ENCODE measurements at places on chromosomes 7 and 10.

- no peak for DNase-seq
These were observed 168.5 kb downstream of the TEX36 start for GRCh38 chr10:125514206-125515162.

DNA sequence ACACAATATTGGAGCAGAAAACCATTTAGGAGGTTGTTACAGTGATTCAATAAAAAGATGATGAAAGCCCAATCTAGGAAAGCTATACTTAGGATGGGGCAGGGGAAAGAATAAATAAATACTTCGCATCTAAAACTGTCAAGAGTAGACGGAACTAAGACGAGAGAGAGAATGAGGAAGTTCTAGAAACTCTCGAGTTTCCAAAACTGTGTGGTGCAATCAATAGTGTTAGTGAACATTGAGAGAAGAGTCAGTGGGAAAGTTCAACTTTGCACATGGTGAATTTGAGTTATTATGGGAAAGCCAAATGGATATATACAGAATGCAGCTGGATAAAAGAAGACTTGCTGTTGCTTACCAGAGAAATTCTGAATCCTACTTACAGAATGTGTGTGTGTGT, 133.8 kb upstream of the MEOX2 start:
- no peak for DNase-seq

DNA sequence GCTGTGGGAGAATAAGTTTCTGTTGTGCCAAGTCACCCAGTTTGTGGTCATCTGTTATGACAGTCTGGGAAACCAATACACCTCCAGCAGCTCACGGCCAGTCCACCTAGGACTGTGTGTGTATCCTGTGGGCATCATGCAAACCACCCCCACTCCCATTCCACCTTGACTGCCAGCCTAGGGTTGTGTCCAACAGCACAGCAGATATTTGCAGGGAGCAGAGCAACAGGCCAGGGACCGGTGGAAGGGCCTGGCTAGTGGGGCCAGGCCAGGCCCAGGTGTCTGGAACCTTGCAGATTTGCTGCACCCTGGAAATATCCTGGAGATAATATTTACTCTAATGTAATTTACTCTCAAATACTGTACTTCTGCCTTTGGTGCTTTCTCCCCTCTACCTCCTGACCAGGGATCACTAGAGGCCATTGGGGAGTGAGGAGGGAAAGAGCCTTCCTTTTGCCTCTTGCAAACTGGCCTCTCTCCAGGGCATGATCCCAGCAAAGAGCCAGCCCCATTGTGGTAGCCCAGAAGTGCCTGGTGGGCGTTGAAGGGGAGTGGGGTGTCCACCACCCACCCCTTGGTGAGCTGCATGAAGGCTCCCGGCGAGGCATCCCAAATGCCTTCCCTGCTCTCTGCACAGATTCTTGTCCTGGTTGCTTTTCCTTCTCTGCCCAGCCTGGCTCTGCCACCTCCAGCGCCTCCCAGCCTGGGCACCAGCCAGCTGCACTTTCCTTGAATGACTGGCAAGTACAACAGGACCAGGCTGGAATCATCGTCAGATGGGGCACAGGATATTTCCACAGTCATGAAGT, 15.2 kb upstream of the TPST1 start:
- no peak for DNase-seq

DNA sequence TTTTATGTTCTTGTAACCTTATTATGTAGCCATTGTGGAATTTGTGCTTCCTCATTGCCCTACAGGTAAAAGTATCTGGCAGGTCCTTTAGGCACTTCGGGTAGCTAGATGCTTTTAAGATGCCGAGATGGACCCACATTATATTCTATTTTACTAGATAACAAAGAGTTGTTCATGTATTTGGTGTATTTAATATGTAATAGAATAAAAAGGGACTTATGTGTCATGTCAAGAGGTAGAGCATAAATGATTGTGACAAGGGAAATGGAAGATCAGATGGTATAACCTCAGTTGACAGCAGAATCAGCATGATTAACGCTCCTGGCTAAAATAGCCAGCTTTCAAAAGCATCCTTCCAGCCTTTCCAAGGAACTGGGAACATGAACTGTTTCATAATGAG, 50.6 kb downstream of the NPY start:
- no peak for DNase-seq

DNA sequence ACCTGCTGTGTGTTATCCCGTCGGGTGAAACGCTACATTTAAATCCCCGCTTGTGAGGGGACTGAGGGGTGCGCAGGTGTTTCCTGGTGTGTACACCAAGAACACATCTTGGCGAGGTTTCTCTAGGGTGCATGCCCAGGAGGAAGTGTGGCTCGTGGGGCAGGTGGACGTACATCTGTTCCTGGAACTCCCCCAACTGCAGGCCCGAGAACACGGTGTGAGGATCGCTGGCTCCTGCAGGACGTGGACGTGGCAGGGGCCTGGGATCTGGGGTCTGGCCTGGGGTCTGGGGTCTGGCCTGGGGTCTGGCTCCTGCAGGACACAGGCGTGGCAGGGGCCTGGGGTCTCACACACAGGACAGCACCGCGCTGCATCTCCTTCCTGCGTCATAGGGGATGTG, 10.1 kb downstream of the KNDC1 start:
- DNase-seq, result no peak

DNA sequence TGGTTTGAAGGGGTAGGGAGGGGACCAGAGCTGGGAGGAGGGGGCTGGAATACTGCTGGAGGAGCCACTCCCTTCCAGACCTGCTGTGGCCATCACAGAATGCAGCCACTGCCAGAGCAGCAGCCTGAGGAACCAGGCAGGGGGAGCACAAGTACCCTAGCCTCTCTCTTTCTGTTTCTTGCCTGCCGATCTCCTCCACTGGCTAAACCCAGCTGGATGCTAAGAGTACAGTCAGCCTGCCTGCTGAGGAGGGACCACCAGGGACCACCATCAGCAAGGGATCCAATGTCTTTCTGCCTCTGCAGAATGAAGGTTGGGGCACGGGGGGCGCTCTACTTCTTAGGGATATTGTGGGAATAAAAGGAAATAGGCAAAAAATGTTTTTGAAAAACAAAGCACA, 4.7 kb downstream of the BLVRA start:
- DNase-seq, result no peak
